Naive thymus-derived CD8-positive, alpha-beta T cell (primary cell): ENCODE measurements at places on chromosomes 4 and X. TPM values are rescaled to one million over a fixed set of nuclear protein-coding genes. Genes with fewer than 3 reads are reported as not detected.

DNA sequence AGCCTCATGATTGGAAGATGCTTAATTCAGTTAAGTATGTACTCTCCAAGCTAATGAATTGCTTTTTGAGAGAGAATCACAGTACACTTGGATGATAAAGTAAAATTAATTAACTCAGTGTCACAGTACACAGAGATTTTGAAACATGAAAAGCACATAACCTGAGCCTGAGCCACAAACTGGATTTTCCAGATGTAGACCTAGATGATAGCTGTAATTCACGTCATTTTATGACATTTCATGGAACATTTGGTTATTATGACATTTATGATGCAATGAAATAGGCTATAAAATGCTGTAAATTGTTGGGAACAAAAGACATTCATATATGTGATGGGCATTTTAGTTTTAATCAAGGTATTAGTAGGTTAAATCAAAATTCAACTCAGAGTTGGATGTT is 983.7 kb downstream of the STPG2 start:
- no peak for DNase-seq

- DNase-seq, result no peak
Observed at GRCh38 chr4:181662383-181662782, 580.8 kb upstream of the TENM3 start.

- DNase-seq, result no peak
Observed at GRCh38 chr4:121015421-121015820, 56.9 kb downstream of the NDNF start.

DNA sequence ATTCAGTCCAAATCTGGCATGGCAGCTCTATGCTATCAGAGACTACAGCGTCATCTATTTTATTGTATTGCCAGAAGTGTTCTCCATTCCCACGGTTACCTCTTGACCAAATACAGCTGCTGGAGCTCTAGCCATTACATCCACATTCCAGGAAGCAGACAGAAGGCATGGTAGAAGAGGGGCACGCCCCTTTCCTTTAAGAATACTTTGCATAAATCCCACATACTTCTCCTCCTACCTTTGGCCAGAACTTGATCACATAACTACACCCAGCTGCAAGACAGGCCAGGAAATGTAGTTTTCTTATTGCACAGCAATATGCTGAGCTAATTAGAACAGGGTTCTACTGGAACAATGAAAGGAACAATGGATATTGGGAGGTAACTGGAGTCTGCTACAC is 14.9 kb downstream of the SLC9A7 start:
- DNase-seq, result no peak

The CXCL3 gene
- not detected for polyA plus RNA-seq

The GALNT7 gene
- polyA plus RNA-seq, result 8.6 TPM

DNA sequence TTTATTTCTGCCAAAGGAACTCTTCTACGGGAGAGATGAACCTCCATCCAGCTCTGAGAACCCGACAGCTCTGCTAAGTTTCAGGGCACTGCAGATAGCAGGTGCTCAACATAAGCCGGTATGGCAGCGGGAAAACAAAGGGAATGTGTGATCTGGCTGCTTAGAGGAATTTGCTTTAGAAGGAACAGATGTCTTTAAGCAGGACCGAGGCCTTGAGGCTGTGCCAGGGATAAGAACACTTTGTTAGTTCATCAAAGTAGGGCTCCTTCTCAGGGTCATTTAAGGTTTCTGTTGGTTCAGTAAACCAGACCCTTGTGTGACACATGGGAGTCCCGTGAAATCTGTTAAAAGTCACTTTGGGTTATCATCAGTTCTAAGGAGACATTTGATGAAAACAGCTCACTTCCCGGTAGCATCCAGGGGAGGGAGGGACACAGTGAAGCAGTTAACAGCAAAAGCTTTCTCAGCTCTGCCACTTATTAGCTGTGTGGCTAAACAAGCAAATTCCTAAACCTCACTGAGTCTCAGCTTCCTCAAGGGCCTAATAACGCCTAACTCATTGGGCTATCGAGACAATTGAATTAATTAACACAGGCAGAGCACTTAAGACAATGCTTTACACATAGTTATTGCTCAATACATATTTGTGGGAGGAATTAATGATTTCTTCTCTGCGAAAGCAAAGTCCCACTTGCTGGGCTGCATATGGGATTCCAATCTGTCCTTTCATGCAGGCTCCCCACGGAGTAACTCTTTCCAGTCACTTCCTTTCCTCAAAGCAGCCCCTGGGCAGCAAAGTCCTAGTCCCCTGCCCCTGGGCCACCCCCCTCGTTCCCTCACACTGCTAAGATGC is 2.9 kb upstream of the FTSJ1 start:
- DNase-seq, result no peak
